ENCODE measurements at places on chromosomes 3 and 15.

GRCh38 chr3:189365609-189366564 is 194.1 kb downstream of the TPRG1 start:
- peak; percentile 6 for DNase-seq

DNA sequence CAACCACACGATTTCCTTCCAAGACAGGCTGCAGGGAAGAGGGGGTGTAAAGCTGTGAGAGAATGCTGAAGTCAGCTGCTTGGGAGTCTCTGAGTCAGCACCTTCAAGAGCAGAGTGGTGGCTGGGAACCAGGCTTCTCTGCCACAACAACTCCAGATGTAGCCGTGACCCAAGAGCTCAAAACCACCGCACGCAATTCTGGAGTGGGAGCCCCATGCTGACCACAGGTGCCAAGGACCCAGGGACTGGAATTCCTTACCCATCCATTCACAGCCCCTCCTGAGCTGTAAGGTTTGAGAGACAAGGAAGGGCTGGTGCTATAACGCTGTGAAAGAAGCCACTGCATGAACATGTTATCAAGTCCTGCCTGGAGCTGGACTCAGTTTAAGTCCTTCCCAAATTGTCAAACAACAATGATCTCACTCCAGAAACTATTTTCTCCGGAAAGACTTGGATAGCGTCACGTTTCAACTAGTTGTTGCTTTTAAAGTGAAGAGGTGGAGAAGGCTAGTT is 61.4 kb downstream of the UMPS start:
- DNase-seq, result peak; percentile 92

GRCh38 chr3:120435621-120436020 is 15.2 kb downstream of the FSTL1 start:
- DNase-seq, result no peak

- peak; percentile 96 for DNase-seq
Observed at GRCh38 chr3:122942937-122943827, 84.4 kb downstream of the SEMA5B start.

DNA sequence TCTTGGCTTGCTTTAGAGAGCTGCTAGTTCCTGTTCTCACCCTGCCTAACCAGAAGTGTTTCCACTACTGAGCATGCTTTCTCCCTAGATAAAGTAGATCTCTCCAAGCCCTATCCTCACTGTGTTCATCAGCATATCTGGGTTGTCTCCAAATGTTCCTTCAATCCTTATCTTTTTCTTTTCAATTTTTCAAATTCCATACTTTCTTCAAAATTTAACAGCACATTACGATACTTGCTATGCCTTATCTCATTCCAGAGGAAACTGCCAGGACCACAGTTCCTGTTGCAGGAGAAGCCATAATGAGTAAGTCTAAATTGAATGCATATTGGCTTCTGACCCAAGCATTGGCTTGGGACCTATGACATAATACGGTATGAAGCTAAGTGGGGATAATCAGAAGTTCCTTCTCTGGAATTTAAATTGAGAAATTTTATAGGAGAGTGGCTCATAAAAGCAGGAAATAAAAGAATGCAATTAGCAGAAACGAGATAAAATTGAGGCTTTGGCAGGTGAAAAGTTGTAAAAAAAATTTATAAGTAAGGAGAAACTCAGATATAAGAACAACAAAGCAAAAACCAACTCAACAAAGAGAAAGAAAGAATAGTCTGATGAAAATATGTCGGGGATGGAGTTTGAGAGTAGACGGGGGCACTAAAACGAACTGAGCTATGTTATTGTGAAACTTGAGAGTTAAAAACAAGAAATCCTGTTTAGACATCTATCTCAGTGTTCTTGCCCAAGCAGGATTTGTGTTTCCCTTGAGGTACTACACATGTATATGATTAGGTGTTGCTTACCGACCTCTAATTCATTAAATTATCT is 631.7 kb upstream of the CCDC54 start:
- no peak for DNase-seq

GRCh38 chr3:63578858-63579257 is 73.6 kb upstream of the SNTN start:
- no peak for DNase-seq

DNA sequence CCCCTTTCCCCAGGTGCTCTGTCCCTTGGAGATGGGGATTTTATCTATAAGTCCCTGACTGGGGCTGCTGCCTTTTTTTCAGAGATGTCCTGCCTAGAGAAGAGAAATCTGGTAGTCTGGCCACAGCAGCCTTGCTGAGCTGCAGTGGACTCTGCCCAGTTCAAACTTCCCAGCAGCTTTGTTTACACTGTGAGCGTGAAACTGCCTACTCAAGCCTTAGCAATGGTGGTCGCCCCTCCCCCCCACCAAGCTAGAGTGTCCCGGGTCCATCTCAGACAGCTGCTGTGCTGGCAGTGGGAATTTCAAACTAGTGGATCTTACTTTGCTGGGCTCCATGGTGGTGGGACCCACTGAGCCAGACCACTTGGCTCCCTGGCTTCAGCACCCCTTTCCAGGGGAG is 38.9 kb downstream of the TMEM266 start:
- DNase-seq, result no peak

DNA sequence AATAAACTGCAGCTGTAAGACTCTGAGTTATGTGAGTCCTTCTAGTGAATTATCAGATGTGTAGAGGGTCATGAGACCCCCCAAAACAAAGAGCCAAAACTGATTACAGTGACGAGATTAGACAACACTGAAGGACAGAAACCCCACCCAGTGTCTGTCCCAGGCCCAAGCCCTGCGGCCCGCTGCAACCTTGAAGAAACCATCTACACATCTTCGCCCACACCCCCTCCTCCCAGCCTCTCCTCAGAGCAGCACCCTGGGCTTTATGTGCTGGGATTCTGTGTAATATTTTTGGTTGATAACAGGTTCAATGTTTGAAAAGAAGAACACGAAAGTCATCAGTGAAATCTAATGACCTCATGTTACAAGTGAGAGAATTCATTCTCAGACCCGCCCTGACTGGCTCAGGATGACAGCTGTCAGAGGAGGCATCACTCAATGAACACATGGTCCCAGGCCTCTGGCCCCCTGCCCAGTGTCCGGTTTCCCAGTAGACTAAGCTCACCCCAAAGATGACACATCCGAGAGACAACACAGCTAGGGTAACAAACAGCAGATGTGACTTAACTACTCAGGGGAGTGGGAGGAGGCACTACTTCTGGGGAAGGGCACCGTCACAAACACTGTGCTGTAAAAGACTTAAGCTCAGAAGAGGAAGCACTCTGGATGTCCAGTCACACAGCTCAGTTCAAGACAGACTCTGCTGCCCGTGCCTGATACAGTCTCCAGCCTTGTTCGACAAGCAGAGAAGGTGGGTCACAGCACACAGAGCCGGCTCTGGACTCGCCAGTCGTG is 48.9 kb downstream of the NIPA2 start:
- DNase-seq, result peak; percentile 93

- DNase-seq, result no peak
Observed at GRCh38 chr3:45603226-45603625, 8.7 kb downstream of the LIMD1 start.

DNA sequence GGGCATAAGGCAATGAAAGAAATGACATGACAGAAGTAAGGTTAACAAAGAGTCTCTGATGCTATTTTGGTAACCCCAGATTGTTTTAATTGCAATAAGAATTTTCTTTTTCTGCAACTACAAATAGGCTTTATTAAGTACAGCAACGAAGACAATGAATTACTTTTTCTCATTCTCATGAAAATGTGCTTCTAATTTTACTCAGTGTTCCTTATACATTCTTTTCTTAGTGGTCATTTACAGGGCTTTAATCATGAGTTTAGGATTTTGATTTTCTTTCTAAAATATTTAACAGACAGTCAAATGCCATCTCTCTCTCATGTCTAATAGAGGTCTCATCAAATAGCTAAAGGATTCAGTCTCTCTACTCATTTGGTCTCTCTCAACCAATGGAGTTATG is 452.1 kb downstream of the RAP2B start:
- no peak for DNase-seq

GRCh38 chr3:172604895-172605646 is 81.8 kb upstream of the TNFSF10 start:
- no peak for DNase-seq

DNA sequence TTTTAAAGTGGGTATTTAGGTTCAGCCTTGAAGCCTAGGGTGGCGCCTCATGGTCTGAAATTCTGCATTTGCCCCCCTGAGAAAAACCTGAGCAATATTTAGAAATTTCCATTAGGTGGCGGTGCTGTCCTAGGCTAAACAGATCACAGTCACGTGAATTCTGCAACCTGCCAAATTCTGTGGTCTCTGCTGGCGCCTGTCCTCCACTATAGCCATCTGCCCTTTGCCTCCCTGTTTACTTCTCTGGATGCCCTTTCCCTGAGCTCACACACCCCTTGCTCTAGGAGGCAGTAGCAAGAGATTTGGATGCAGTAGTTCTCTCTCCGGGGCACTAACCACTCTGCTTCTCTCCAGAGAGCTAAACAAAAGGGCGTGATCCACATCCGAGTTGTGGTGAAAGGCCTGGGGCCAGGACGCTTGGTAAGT is 9.1 kb downstream of the MRPS11 start:
- peak; percentile 88 for DNase-seq

GRCh38 chr3:190339130-190339529 is 16.9 kb upstream of the CLDN1 start:
- no peak for DNase-seq

DNA sequence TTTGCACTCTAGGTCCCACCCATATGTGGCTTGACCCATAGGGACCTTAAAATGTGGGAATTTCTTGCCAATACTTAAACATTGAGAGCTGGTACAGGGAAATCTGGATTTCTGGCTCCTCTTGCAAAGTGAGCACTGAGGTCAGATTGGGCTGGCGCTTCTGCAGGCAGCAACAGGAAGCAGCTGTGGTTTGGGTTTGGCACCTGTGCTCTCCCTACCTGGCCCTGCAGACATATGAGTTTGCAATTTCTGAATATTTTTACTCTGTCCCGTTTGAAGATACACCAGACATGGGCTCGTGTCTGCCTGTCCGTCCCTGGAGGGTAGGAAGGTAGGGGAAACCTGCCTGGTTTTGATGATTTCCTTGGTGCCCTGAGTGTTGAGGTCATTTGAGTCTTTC is 74.8 kb upstream of the SEC13 start:
- DNase-seq, result no peak

GRCh38 chr3:107308716-107309115 is 68.5 kb upstream of the CCDC54 start:
- DNase-seq, result no peak

DNA sequence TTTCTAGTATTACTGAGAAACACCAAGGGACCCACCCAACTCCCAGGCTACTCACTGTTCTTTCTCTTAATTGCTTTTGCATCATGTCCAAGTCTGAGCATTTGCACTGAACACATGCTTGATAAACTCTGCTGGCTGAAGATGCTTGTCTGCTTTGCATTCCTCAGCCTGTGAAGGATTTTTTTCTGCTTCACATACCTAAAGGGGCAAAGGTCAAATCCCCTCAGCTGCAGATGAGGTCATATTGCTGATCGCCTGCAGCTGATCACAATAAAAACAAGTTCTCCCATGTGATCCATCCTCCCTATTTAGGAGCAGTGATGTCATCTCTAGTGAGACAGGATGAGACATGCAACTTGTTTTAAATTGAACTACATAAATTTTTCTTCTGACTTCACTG is 84.6 kb upstream of the DCBLD2 start:
- DNase-seq, result peak; percentile 77

DNA sequence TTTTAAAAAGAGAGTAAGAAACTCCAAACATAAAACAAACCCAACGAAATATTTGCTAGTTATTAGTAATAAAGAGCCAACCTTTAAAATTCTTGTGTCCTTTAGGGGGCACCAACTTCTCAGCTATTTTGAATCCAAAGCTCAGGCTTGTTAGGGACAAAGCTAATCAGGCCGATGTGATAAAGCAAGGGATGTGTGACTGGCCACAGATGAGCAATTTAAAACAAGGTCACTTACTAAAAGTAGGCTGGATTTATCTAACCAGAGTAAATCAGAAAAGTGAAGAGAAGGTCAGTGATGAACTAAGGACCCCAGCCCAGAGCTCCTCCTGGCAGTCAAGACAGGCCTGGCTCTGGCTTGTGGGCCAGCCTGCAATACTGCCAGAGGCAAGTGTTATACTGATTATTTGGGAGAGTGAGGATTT is 108.5 kb downstream of the CYP19A1 start:
- DNase-seq, result no peak

DNA sequence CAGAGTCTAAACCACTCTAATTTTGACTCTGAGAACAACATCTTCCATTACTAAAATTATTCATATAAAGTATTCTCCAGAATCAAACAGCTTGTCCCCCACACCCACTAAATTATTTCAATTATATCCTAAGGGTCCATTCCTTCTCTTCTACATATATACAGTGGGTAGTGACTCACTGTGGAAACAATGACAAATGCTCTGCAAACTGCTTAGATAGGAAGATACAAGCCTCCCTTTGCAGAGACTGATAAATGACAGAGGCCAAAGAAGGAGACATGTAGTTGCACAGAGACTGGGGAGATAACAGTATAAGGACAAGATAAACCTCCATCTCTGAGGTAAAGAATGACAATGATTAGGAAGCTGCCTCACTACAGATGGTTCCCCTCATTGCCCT is 1087.4 kb downstream of the AGBL1 start:
- DNase-seq, result no peak

GRCh38 chr15:68249058-68249713 is 19.7 kb upstream of the CLN6 start:
- no peak for DNase-seq

- no peak for DNase-seq
Observed at GRCh38 chr15:64845831-64846595, 4.3 kb downstream of the PLEKHO2 start.

DNA sequence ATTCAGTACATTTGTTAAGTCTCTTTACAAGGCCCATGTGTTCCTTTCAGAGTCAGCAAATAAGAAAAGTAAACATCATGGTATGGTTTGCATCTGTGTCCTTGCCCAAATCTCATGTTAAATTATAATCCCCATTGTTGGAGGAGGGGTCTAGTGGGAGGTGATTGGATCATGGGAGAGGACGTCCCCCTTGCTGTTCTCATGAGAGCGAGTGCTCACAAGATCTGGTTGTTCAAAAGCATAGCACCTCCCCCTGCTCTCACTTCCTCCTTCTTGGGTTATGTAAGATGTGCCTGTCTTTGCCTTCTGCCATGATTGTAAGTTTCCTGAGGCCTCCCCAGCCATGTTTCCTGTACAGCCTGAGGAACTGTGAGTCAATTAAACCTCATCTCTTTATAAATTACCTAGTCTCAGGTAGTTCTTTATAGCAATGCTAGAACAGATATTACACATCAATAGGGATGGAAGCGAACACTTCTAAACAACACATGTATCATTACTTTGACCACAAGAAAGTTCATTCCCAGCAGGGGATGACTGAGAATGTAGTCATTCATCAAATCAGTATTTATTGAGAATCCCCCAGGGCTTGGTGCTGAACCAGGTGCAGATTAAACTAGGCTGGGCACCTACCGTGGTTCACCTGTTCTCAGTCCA is 4.1 kb downstream of the EFCAB12 start:
- no peak for DNase-seq

Measured in osteoblast (primary cell).